ENCODE measurements at places on chromosomes 12 and 14.

- no peak for DNase-seq
Measured at GRCh38 chr12:12999271-12999958, 650 bp downstream of the HEBP1 start.

DNA sequence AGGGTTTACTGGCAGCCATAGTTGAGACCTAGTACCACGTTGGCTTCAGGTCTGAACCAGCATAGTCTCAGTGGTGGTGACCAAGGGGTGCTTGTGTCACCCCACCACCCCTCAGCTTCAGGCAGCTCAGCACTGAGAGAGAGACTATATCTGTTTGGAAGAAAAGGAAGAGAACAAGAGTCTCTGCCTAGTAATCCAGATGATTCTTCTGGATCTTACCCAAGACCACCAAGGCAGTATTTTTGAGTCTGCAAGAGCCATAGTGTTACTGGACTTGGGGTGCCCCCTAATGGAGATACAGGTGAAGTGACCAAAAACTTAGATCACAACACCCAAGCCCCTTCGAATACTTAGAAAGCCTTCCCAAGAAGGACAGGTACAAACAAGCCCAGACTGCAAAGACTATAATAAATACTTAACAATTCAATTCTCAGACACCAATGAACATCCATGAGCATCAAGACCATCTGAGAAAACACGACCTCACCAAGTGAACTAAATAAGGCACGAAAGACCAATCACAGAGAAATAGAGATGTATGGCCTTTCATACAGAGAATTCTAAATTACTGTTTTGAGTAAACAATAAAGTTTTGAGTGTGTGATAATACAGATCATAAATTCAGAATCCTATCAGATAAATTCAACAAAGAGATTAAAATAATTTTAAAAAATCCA, 107.0 kb downstream of the HELB start:
- DNase-seq = no peak

GRCh38 chr12:53571295-53571694, 54.9 kb downstream of the ATF7 start:
- no peak for DNase-seq

- DNase-seq = no peak
Measured at GRCh38 chr14:76463105-76463504, 87.2 kb downstream of the ESRRB start.

DNA sequence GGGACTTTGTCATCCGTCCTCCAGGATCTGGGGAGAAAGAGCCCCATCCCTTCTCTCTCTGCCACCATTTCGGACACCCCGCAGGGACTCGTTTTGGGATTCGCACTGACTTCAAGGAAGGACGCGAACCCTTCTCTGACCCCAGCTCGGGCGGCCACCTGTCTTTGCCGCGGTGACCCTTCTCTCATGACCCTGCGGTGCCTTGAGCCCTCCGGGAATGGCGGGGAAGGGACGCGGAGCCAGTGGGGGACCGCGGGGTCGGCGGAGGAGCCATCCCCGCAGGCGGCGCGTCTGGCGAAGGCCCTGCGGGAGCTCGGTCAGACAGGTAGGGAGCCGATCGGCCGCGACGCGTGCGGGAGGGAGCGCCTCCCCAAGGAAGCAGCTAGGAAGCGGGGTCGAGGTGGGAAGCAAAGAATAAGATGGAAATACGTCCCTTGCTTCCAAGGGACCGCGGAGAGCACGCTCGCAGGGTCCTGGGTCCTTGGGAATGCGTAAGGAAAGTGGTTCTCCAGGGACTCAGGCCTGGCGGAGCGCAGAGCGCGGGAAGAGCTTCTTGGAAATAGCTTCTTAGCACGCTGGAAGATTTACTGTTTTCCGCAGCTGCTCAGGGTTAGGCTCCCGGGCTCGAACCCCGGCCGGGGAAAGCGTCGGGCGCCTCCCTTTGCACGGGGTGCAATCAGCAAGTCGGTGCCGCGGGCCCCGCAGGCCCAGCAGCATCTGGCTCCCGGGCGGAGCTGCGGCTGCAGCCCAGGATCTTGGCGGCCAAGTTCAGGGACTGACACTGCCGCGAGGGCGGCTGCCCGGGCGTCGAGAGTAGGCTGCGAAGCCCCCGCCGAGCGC, 457 bp downstream of the SOCS2 start:
- peak; percentile 64 for DNase-seq

GRCh38 chr14:93048843-93049242, 66.9 kb downstream of the ITPK1 start:
- DNase-seq = no peak

- DNase-seq = no peak
Measured at GRCh38 chr12:25904442-25904841, 54.0 kb upstream of the RASSF8 start.

- DNase-seq = no peak
Measured at GRCh38 chr14:58979325-58979724, 209.1 kb upstream of the DAAM1 start.

- peak; percentile 75 for DNase-seq
Measured at GRCh38 chr14:76917158-76917596, 91.0 kb downstream of the LRRC74A start.

DNA sequence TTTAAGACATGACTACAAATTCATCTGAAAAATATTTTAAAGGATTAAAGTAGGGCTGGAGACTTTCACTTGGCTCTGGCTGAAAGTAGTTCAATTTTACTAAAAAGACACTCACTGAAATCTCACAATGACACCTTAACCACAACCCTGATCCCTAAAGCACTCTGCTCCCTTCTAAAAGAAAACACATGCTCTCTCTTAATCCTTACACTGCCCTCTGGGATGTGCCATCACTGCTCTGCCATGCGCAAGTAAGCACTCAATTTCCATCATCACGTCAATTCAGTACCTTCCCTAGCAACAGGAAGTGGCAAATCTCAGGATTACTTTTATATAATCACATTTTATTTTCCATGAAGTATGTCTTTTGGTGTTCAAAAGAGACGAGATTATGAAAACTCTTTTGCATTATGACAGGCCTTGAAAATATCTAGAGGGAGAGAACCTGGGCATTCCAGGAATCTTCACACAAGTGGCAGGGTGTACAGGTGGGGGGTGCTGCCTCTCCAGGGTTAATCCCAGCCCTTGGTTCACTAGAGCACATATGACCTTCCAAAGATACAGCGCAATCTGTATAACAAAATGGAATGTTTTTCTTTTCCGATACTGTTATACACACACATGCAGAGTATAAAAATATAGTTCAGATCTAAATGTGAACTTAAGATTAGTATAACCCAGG, 7.3 kb downstream of the ATG14 start:
- DNase-seq = no peak

DNA sequence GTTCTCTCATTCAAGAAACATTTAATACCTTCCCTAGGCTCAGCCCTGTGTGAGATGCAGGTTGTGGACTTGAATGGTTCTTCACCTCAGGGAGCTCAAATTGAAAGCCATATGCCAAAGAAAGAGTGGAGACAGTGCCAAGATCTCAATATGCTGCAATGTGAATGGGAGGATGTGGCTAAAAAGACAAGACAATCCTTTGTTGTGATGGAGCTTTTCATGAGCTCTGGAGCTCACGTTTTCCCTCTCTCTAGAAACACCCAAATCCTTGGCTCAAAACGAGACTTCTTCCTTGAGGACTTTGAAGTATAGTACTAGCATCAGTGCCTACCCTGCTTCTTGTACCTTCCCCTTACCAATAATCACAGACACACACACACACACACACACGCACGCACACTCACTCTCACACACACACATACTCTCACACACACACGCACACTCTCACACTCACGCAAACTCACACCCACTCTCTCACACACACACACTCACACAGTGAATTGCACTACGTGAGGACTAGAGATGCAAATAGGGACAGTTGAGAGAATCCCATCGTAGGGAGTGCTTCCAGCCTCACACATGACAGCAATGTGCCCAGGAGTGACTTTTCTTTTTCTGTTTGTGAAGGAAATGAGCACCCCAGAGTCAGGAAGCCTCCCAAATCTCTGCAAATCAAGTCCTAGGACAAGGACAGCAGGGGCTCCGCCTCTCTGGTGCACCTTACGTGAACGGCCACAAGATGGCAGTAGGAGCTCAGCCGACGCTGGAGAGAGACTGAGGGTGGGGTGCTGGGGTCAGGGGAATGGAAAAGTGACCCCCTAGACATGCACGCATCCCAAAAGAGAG, 231.4 kb downstream of the PCNX1 start:
- DNase-seq = peak; percentile 81

GRCh38 chr14:75359098-75359497, 68.7 kb upstream of the JDP2 start:
- DNase-seq = no peak

DNA sequence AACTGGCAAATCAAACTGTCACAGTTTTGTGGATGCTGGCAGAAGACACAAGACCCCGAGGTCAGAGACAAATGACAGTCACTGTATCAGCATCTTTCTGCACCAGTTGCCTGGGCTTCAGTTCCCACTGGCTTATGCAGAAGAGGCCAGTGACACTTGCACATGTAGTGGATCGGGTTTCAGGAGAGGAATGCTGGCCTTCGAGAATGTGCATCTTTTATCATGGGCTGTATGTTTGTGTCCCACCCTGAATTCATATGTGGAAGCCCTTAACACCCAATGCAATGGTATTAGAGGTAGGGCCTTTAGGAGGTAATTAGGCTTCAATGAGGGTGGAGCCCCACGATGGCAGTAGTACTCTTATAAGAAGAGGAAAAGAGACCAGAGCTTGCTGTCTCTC, 150.9 kb downstream of the SLC15A4 start:
- no peak for DNase-seq

- DNase-seq = peak; percentile 61
Measured at GRCh38 chr12:109393437-109394345, 46.0 kb downstream of the MYO1H start.

GRCh38 chr14:101944451-101944850, 19.9 kb upstream of the DYNC1H1 start:
- no peak for DNase-seq

DNA sequence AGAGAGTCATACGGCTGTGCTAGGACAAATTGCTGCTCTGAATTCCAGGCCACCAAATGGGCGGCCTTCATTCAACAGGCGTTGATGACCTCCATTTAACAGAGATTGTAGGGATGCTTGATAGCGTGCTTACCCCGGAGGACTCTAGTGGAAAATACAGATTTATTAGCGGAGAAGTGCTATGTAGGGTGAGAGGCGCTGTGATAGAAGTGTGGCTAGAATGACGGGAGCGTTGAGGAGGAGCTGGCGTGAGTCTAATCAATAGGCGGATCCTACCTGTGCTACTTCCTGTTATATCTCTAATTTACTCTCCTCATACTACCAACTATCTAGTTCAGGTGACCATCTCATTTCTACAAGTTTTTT, 668 bp downstream of the MRPS35 start:
- DNase-seq = no peak

- no peak for DNase-seq
Measured at GRCh38 chr14:22830443-22831010, 840 bp downstream of the MRPL52 start.

DNA sequence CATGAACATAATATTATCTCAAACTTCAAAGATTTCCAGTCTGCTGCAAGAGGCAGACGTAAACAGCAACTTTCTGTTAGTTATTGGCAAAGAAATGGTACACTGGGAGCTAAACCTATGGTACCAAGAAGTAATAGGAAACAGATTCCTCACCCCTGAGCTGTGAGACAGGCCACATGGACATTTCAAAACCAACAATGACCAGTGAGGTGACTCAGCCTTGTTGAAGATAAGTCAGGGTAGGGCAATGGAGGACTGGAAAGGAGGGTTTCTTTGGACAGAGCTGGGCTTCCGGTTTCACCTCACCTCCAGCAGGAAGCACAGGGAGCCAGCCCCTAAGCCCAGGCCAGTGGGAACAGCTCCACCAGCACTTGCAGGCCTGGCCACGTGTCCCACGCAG, 1320.5 kb downstream of the AACS start:
- no peak for DNase-seq

DNA sequence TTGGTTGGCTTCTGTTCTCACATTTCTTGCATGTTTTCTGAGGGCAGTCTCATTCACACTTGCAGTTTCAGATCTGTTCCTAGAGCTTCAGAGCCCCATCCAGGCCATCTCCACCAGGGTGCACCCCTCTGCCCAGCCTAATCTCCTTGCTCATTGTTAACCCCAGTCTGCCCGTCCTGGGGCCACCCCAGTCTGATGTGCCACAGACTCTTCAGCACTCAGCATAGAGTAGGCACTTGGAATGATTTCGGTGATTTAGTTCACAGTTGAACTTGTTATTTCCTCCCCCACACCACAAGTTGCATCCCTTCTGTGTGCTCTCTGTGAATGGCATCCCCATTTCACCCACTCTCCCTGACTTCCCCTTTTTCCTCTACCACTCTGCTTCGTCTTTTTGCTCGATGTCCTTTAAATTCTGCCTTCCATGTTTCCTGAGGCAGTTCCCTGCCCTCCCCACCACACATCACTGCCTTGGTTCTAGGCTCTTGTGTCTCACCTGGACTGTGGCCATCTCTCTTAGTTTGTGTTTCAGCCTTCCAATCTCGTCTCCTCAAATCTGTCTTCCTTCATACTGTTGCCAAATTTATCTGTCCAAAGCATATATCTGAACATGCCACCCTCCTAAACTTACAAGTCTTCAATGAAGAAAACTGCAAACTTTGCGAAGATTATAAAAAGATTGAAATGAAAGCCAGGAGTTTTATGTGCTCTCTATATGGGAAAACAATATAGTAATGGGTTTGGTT, 41.5 kb downstream of the ANO6 start:
- DNase-seq = no peak

- DNase-seq = no peak
Measured at GRCh38 chr12:119710965-119711551, 43.1 kb downstream of the PRKAB1 start.

- DNase-seq = no peak
Measured at GRCh38 chr14:46818147-46818546, 166.6 kb upstream of the RPL10L start.

DNA sequence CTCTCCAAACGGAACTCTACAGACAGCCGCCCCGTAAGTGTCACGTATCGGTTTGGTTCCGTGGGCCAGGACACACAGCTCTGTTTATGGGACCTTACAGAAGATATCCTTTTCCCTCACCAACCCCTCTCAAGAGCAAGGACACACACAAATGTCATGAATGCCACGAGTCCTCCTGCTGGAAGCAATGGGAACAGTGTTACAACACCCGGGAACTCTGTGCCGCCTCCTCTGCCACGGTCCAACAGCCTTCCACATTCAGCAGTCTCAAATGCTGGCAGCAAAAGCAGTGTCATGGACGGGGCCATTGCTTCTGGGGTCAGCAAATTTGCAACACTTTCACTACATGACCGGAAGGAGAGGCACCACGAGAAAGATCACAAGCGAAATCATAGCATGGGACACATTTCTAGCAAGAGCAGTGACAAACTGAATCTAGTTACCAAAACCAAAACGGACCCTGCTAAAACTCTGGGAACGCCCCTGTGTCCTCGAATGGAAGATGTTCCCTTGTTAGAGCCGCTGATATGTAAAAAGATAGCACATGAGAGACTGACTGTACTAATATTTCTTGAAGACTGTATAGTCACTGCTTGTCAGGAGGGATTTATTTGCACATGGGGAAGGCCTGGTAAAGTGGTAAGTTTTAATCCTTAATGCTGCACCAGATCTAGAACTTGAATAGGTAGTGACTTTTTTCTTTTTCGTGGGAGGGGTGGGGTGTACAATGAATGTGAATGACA, 69.7 kb downstream of the WDR20 start:
- DNase-seq = peak; percentile 63

All from sciatic nerve (tissue), 2 donors.